ENCODE measurements at places on chromosomes 3 and 15. TPM values are rescaled to one million over a fixed set of nuclear protein-coding genes. Genes with fewer than 3 reads are reported as not detected.

GRCh38 chr3:76370749-76371520, 585.6 kb upstream of the ZNF717 start:
- no peak overlapping the region for H3K27ac ChIP-seq
- no peaks in the 10 kb centered on the region for H3K36me3 ChIP-seq
- no peak for DNase-seq
- no peak overlapping the region for H3K4me3 ChIP-seq
- no peaks in the 10 kb centered on the region for H3K4me1 ChIP-seq
- H3K27me3 ChIP-seq: no peaks in the 10 kb centered on the region

- H3K36me3 ChIP-seq: no peaks in the 10 kb centered on the region
- H3K4me1 ChIP-seq: no peaks in the 10 kb centered on the region
- no peak for DNase-seq
Observed at GRCh38 chr3:159922861-159923312, 65.7 kb upstream of the IL12A start.

- no peaks in the 10 kb centered on the region for H3K36me3 ChIP-seq
- no peak overlapping the region for H3K27ac ChIP-seq
- no peak overlapping the region for H3K4me3 ChIP-seq
- no peaks in the 10 kb centered on the region for H3K27me3 ChIP-seq
Observed at GRCh38 chr3:20378315-20378714, 192.3 kb upstream of the SGO1 start.

Gene SAMD7
- total RNA-seq: not detected

Gene OSTN
- total RNA-seq: 0.09 TPM
